Activated CD8-positive, alpha-beta T cell treated with anti-CD3 and anti-CD28 coated beads, Interleukin-2, amount 10 ng/mL, durations not matched to agents 7 days and 5 days (primary cell): ENCODE measurements at places on chromosomes 16 and 17. TPM values are rescaled to one million over a fixed set of nuclear protein-coding genes. Genes with fewer than 3 reads are reported as not detected.
A peak's percentile ranks its signal among the peaks of the same experiment; 100 is the strongest.

The ABCA10 gene
- total RNA-seq: 0.32 TPM

The PLXDC1 gene
- 3.9 TPM for total RNA-seq

- no peaks in the 10 kb centered on the region for H3K36me3 ChIP-seq
- H3K27me3 ChIP-seq: peaks cover 2% of the 10 kb centered on the region
- H3K4me3 ChIP-seq: peak overlapping the region; percentile 68
- H3K4me1 ChIP-seq: peaks cover 24% of the 10 kb centered on the region
- peak; percentile 54 for DNase-seq
Measured at GRCh38 chr16:252366-253337, 18.0 kb downstream of the FAM234A start.

- H3K4me3 ChIP-seq: no peak overlapping the region
- H3K27me3 ChIP-seq: no peaks in the 10 kb centered on the region
- H3K27ac ChIP-seq: no peak overlapping the region
- DNase-seq: no peak
- no peaks in the 10 kb centered on the region for H3K36me3 ChIP-seq
Measured at GRCh38 chr16:63100082-63100481, 1063.8 kb upstream of the CDH8 start.

GRCh38 chr17:1711804-1712203 is 1.6 kb upstream of the TLCD2 start:
- H3K4me3 ChIP-seq: no peak overlapping the region
- H3K27me3 ChIP-seq: peaks cover 25% of the 10 kb centered on the region
- H3K4me1 ChIP-seq: peaks cover 27% of the 10 kb centered on the region
- no peak overlapping the region for H3K27ac ChIP-seq
- DNase-seq: no peak
